ENCODE measurements at places on chromosomes 16 and 17. TPM values are rescaled to one million over a fixed set of nuclear protein-coding genes. Genes with fewer than 3 reads are reported as not detected.

DNA sequence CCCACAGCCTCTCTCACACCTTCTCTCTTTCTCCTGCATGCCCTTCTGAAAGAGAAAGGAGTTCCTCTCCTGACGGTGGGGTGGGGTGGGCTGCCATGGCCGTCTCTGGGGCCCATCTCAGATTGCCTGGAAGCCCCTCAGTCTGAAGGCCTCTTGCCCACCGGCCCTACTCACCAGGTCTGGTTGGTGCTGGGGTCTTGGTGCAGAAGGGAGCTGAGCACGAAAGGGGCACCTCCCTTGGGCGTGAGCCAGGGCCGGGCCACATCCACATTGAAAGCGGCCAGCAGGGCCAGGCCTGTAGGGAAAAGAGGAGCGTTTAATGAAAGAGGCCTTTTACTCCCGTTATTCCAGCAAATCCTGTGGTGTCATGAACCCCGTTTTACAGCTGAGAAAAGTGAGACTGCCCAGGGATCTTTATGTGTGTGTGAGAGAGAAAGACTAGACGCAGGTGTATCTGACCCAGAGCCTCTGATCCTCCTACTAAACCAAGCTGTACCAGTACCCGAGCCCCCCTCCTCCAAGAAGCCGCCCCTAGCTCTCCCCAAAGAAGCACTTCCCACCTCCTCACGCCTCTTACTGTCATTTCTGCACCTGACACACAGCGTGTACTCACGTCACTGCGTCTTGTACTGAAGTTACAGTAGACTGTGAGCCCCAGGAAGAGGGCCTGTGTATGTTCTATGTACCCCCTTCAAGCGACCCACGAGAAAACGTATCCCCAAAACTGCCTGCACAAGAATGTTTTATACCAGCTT lies 23.4 kb downstream of the ITGAE start:
- DNase-seq, result no peak

The OTOA gene
- 0.06 TPM for polyA plus RNA-seq

The MYL11 gene
- 1.2 TPM for polyA plus RNA-seq

DNA sequence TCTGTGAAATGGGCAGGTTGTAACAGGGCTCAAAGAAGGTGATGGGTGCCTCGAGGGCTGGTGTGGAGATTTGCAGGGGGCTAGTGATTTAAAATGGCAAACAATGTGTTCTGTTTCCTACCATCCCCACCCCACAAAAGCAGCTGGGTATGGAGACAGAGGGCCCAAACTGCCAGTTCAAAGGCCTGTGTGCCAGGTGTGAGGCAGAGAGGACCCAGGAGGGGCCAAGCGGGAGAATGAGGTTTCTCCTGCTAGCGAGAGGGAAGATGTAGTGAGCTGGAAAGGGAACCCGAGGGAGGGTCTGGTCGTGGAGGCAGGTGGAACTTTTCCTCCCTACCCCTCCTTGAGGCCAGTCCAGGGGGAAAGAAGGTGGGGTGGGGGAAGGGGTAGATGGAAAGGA lies 39.4 kb downstream of the LAT start:
- no peak for DNase-seq

DNA sequence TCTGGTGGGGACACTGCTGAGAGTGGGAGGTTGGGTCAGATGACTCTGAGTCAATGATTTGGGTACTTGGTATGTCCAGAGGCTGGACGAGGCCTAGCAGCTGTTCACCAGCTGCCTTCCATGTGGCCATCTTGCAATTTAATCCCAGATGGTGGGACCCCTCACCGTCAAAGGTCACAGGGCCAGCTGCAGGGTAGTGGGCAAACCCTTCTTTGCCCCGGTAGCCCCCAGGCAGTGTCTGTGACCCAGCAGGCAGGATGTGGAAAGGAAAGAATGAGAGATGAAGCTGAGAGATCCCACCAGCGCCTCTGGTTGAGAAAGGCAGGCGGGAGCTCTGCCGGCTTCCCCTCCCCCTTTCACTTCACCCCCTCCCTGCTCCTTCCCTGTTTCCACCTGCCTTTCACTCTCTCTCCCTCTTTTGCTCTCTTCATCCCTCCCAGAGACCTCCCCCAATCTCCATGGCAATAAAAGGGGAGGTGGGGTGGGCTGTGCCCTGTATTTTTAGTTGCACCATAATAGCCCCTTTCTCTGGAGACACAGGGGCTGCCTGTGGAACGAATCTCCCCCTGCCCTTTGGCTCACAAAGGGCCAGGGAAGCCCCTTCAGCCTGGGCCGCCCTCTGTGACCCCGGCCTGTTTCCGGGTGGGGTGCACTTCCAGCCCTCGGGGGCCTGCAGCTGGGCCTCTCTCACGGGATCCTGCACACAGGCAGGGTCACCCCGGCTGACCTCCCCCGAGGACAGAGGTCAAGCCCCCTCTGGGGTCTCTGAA lies 20.2 kb downstream of the CDK5RAP3 start:
- DNase-seq, result no peak

- DNase-seq, result no peak
Measured at GRCh38 chr17:66126231-66126630, 65.7 kb downstream of the CEP112 start.
